ENCODE measurements at places on chromosomes 5 and 9.

DNA sequence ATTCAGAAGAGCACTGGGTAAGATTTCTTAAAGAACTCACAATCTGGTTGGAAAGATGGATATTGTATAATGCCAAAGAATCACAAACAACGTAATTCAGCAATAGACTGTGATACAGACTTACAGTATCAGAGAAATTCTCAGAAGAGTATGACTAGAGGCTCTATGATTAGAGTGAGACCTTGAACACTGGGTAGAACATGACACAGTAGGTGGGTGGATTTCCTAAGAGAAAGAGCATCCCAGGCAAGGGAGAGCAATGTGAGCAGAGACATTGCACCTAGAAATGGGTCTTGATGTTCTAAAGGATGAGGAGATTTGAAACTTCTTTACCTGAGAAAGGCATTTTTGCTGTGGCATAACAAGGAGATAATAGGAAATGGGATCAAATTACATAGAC is 27.3 kb upstream of the CAST start:
- DNase-seq: no peak

DNA sequence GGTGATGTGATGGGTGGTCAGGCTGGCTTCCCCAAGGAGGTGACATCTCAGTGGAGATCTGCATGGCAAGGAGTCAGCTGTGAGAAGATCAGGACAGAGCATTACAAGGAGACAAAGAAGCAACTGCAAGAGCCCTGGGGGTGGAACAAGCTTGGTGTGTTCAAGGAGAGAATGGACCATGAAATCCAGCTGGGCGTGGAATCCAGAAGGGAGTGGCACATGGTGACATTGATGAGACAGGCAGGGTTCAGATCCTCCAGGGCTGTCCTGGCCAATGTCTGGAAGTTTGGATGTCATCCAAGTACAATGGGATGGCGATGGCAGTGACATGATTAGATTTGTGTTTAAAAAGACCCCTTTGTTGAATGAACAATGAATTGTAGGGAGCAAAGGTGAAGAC is 175.6 kb downstream of the MACROH2A1 start:
- DNase-seq: no peak

GRCh38 chr9:38339496-38339895 is 53.0 kb upstream of the ALDH1B1 start:
- no peak for DNase-seq

DNA sequence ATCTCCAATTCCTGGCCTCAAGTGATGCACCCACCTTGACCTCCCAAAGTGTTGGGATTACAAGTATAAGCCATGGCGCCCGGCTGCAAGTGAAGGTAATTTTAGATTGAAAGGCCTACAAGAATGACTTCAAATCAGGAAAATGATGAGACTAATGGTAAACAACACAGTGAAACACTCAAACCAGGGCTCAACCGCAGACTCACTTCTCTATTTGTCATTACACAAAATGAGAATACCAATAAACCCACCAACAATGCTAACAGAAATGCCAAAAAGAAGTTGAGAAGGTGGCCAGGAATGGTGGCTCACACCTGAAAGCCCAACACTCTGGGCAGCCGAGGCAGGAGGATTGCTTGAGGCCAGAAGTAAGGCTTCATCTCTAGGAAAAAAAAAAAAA is 92.1 kb downstream of the UBAP2 start:
- DNase-seq: no peak

DNA sequence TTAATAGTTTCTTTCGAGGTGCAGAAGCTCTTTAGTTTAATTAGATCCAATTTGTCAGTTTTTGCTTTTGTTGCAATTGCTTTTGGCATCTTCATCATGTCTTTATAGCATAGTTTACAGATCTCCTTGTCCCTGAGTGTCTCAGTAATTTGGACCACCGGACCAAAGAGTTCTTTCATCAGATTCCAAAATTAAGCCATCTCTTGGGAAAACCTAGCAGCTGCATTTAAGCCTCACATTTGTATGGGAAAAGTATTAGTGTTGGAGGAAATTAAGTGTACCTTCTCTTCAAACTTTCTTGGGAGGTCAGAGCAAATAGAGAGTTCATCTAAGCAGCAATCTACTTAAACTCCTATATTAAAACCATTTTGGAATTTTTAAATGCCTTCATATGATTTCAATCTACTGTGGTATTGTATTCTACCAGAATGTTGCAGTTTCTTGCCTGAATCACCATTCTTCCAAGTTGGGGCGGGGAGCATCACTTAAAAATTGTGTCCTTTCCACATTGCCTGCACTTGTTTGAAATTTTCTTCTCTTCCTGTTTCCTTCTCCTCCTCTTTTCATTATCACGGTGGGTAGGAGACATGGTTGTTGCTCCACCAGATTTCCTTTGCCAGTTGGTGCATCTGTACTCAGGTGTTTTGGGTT is 97.3 kb upstream of the DAB2 start:
- no peak for DNase-seq

DNA sequence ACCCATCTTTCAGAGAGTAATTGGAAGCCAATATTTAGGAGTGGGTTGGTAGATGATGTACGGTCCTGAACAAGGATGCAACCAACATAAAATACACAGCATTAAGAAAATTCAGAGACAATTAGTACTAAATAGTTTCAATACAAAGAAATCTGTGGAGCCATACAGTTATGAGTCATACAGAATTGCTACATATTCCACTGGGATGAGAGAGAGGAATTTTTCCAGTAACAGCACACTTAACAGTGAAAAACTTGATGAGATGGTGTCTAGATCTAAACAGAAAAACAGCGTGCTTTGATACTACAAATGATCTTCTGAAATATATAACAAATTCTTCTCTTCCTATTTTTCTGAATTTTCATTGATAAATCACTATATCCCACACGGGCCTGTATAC is 1999.3 kb upstream of the CDH9 start:
- DNase-seq: no peak

DNA sequence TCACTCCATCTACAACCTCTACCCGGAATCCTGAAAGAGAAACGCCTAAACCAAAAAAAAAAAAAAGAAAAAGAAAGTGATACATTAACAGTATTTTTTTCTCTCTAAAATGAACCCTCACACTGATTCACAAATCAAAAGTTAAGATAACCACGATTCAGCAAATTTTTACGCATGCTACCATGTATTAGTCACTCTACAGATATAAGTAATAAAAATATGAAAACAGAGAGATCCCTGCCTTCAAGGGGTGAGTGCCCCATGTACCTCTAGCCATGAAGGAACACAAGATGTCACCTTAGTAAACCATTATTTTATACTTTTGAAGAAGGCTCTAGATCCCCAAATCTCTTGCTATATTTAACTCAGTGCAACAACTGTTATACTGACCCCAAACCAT is 33.4 kb downstream of the CEMIP2 start:
- no peak for DNase-seq

DNA sequence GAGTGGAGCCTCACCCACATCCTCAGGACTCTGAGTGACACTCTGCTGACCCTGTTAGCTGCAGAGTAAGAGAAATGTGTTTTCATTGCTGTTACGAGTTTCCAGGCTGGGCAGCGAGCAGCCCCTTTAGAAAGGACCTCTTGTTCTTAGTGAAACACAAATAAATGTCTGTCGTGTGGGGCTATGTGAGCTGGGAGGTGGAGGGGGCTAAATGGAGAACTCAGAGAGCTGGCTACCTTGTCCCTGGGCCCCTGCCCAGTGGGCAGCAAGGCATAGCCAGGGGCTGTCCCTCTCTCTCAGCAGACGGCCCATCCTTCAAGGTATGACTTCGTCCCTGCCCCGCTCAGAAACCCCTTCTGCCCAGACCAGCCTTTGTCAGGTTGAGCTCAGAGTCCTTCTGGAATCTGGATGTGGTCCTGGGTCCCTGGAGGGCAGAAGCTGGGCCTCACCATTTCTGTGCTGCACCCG is 10.2 kb downstream of the DCANP1 start:
- DNase-seq: no peak

DNA sequence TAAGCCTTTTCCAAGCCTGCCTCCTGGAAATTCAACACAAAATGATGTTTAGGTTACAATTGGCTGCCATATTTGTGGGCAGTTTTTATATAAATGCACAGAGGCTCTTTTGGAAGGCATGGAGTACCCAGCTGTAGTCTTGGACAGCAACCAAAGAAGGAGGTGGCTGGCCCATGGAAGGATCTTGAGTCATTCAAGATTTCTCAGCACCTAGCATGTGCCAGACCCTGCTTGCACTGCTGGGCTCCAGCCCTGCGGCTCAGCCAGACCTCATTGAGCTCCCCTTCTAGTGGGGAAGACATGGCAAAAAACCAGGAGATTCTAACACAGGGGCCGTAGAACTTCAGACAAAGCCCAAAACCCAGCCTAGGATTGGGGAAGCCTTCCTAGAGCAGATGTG is 22.1 kb downstream of the JADE2 start:
- DNase-seq: no peak

- DNase-seq: no peak
Observed at GRCh38 chr5:77086368-77086688, 757 bp downstream of the ZBED3 start.

- no peak for DNase-seq
Observed at GRCh38 chr5:138230261-138230660, 17.1 kb upstream of the CDC23 start.

GRCh38 chr9:137607141-137607857 is 1.8 kb downstream of the ARRDC1 start:
- no peak for DNase-seq

- DNase-seq: no peak
Observed at GRCh38 chr9:136268318-136268717, 22.7 kb upstream of the QSOX2 start.

- DNase-seq: no peak
Observed at GRCh38 chr9:86713970-86714369, 233.3 kb downstream of the GAS1 start.

GRCh38 chr5:176995122-176995490 is 11.5 kb downstream of the UIMC1 start:
- DNase-seq: no peak

DNA sequence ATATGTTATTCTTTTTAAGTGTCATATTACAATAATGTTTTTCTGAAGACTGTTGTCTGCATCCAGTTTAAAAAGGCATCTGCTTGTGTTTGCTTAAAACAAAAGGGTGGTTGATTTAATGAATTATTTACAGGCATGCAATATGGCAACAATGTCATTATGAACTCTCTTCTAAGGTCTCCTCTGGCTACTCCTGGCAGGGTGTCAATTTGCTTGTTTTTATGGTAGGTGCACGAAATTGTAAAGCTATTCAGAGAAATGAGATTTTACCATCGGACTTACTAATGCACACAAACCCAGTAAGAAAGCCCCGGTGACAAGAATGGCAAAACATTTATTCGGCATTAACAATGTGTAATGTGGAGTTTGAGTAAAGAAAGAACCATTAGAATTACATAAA is 539.8 kb upstream of the ZNF608 start:
- DNase-seq: no peak

- DNase-seq: no peak
Observed at GRCh38 chr5:88390481-88390880, 121.8 kb upstream of the TMEM161B start.

DNA sequence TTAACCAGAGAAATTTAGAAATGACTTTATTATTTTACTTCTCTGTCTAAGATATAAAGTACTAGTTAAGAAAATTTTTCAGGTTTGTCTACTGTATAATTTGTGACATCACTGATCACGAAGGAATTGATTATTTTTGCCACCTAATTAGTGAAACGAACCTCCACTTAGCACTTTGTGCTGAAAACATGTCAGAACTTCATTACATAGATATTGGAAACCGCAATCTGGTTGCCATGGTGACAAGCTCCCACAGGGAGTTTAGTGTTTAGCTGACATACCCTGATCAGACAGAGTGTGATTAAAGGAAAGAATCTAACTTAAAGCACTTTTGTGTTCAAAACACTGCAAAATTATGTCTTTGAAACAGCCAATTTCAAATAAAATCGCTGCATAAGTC is 668.4 kb upstream of the CCNG1 start:
- no peak for DNase-seq

GRCh38 chr5:82358457-82358856 is 80.3 kb upstream of the RPS23 start:
- no peak for DNase-seq

DNA sequence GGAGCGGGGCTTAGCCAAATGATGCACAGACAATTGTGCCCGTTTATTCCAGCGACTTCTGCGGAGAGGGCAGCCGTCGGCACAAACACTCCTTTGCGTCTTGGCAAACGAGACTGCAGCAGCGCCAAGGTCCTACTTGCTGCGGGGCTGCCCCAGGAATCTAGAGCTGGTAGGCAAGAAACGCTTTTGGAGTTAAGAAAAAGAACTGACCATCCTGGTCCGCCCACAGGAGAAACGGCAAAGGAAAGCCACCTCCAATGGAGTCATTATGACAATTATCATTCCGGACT is 2.3 kb downstream of the RXFP3 start:
- no peak for DNase-seq

GRCh38 chr5:139882961-139883539 is 87.4 kb downstream of the PSD2 start:
- no peak for DNase-seq

- DNase-seq: no peak
Observed at GRCh38 chr5:97550164-97550563, 367.1 kb upstream of the RIOK2 start.

DNA sequence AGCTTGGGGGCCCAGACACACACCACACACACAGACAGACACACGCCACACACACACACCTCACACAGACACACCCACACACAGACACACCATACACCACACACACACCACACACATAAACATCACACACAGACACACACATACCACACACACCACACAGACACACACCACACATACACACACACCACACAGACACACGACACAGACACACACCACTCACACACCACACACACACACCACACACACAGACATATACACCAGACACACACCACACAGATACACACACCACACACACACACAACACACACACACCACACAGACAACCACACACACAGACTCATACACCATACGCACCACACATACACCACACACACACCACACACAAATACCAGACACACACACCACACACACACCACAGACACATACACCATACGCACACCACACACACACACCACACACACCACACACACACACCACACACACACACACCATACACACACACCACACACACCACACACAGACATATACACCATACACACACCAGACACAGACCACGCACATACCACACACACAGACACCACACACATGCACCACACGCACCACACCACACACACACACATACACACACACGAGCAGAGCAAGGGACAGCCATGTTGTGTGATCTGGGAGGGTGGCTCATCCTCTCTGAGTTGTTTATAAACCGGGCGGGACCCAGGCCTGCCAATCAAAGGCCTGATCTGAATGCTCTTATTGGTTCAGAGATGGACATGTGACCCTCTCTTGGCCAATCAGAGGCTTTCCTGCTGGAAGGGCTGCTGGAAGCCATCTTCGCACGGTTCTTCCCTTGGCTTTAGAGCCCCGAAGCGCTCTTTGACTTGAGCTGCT is 148.3 kb downstream of the GAPVD1 start:
- DNase-seq: no peak

- no peak for DNase-seq
Observed at GRCh38 chr5:82105457-82105856, 133.6 kb downstream of the ATG10 start.

- no peak for DNase-seq
Observed at GRCh38 chr5:61245486-61245885, 83.2 kb upstream of the SMIM15 start.

- no peak for DNase-seq
Observed at GRCh38 chr5:60727033-60727679, 27.2 kb upstream of the DEPDC1B start.

All from activated gamma-delta T cell treated with anti-CD3 and anti-CD28 coated beads, Interleukin-2, amount 50 U/mL, for 16 hours (primary cell).